ENCODE measurements at places on chromosomes 16 and 17. TPM values are rescaled to one million over a fixed set of nuclear protein-coding genes. Genes with fewer than 3 reads are reported as not detected.
A peak's percentile ranks its signal among the peaks of the same experiment; 100 is the strongest.

The HGS gene
- total RNA-seq, result 64.6 TPM

GRCh38 chr17:21815352-21816063, 123.2 kb downstream of the KCNJ18 start:
- H3K4me1 ChIP-seq, result no peaks in the 10 kb centered on the region
- no peak overlapping the region for H3K27ac ChIP-seq
- DNase-seq, result no peak
- no peaks in the 10 kb centered on the region for H3K36me3 ChIP-seq
- H3K4me3 ChIP-seq, result no peak overlapping the region

GRCh38 chr16:77589071-77589765, 133.1 kb upstream of the NUDT7 start:
- no peak overlapping the region for H3K4me3 ChIP-seq
- H3K36me3 ChIP-seq, result no peaks in the 10 kb centered on the region
- no peaks in the 10 kb centered on the region for H3K27me3 ChIP-seq
- H3K4me1 ChIP-seq, result no peaks in the 10 kb centered on the region
- H3K27ac ChIP-seq, result no peak overlapping the region

DNA sequence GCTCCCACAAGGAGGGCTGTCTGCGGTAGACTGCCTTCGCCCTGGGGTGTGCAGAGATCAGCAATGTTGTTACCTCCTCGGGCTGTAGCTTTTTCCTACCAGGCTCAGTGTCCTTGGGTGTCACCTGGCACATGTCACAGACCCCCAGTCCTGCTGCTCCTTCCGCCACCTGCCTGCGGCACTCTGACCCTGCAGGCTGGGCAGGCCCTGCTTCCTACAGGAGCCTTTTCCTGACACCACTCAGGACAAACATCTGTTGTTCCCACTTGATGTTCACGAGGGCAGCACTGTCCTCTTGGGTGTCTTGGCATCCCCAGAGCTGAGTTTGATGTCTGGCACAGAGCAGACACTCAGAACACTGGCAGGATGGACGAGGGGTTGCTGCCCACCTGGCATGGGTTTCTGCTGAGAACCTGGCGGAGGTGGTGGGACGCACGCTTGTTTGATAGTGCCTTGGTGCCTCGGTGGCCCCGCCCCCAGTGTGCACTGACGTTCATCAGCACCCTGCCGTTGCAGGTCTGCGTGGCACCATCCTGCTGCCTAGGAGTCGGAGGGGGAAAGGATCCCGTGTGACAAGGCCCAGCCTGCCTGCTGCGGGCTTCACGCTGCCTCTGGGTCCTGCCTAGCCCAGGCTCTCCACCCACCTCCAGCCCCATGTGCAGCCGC, 26.7 kb upstream of the NUDT16L1 start:
- H3K4me1 ChIP-seq, result peaks cover 3% of the 10 kb centered on the region
- no peaks in the 10 kb centered on the region for H3K27me3 ChIP-seq
- H3K27ac ChIP-seq, result no peak overlapping the region
- no peak overlapping the region for H3K4me3 ChIP-seq
- no peak for DNase-seq

The TNFRSF17 gene
- 0.44 TPM for total RNA-seq

The TBC1D3C gene
- total RNA-seq, result not detected

The KRTAP1-1 gene
- not detected for total RNA-seq

DNA sequence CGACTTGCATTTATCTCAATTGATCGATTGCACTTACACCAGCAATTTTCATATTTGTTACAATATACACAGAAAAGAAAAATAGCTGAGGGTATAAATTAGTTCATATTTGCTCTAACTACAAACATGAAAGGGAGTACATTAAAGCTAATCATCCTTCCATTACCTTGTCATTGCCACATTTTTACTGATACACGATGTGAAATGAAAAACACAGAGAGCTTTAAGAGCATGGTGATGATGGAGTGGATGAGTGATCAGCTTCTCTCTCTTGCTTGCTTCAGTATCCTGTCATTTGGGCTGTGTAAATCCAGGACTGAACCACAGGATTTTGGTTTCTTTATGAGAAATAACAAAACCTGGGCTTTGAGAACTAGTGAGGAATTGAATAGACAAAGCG, 1207.5 kb upstream of the GOT2 start:
- H3K4me3 ChIP-seq, result no peak overlapping the region
- H3K27ac ChIP-seq, result no peak overlapping the region
- no peak for DNase-seq
- H3K4me1 ChIP-seq, result no peaks in the 10 kb centered on the region

DNA sequence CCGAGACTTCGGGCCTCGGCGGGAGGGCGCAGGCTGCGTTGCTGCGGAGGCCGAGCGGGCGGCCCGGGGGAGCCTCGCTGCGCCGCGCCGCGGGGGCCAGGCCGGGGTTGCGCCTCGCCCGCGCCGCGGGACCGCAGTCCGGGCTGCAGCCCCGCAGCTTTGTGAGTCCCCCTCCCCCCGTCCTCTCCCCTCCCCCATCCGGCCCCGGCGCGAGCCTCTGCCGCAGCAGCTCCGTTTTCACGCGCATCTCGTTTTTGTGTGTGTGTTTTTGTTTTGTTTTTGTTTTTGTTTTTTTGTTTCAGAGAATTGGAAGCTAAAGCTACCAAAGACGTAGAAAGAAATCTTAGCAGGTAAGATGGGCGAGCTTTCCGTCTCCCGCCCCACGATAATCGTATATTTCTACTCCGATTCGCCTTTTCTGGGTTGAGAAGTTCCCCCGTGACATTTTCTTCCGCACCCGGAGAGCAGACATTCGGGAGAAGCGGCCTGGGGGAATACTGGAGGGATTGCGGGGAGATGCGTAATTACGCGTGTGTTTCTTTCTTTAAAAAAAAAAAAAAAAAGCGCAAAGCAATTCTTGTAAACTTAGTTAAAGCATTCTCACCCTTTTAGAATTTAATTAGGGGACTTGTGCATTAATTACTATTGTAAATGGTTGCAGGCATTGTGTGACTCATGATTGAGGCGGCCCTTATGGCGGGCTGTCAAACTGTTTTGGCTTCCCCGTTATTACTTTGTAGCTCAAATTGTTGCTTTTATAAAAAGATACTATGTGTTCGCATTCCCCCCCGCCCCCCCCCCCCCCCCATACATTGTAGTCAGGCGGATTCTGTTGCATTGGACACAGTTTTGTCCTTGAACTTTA, 732 bp downstream of the TNRC6A start:
- H3K27ac ChIP-seq, result peak overlapping the region; percentile 98
- no peak for DNase-seq
- H3K4me1 ChIP-seq, result peaks cover 23% of the 10 kb centered on the region
- H3K27me3 ChIP-seq, result no peaks in the 10 kb centered on the region
- peak overlapping the region; percentile 79 for H3K4me3 ChIP-seq

DNA sequence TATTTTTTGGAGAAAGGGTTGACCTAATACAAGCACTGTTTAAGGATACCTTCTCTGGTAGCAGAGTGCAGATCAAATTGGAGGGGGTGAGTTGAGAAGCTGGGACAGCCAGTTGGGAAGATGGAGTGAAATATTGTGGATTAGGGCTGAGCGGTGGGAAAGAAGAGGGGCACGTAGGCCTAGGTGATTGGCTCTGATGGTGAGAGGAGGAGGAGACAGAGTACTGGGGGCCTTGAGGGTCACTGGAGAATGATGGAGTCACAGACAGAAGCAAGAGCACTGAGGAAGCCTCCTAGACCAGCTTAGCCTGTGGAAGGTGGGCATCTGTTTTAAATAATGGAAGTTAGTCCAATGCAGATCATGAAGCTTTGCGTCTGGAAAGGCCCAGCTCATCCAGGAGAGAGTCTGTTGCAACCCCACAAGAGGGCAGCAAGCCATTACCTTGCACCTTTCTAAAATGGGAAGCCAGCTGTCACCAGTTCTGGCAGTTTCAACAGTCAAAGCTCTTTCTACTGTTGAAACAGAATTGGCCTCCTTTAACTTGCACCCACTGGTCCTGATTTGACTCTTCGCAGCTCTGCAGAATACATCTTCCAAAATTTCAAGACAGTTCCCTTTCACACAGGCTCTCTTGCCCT, 11.8 kb downstream of the SLC9A5 start:
- no peaks in the 10 kb centered on the region for H3K27me3 ChIP-seq
- H3K4me1 ChIP-seq, result no peaks in the 10 kb centered on the region
- no peaks in the 10 kb centered on the region for H3K36me3 ChIP-seq
- H3K27ac ChIP-seq, result no peak overlapping the region

The ZNF423 gene
- total RNA-seq, result 4.7 TPM

- H3K4me1 ChIP-seq, result peaks cover 19% of the 10 kb centered on the region
- H3K27me3 ChIP-seq, result no peaks in the 10 kb centered on the region
- H3K4me3 ChIP-seq, result peak overlapping the region; percentile 85
- H3K36me3 ChIP-seq, result no peaks in the 10 kb centered on the region
- peak; percentile 61 for DNase-seq
These were observed 569 bp downstream of the FLII start for GRCh38 chr17:18257982-18258355.

The JPH3 gene
- not detected for total RNA-seq

DNA sequence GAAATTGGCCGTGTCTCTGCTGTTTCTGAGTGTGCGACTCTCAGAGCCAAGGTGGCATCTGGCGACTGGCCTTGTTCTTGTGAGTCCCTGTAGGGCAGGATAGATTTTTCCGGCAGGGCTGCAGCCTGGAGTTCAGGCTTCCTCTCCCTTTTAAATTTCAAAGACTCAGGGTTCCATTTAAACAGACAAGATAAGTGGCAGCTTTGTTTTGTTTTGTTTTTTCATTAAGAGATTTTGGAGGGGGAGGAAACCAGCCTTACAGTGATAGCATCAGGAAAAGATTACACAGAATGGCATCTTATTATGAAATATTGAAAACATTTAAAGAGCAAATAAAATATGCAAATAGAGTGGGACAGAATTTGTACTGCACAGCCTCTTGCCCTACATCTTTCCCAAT, 151.3 kb downstream of the RPTOR start:
- no peaks in the 10 kb centered on the region for H3K27me3 ChIP-seq
- H3K4me3 ChIP-seq, result no peak overlapping the region
- DNase-seq, result no peak
- no peaks in the 10 kb centered on the region for H3K4me1 ChIP-seq

The SPN gene
- total RNA-seq, result 1.4 TPM

- H3K4me3 ChIP-seq, result no peak overlapping the region
- H3K4me1 ChIP-seq, result no peaks in the 10 kb centered on the region
- no peak for DNase-seq
- no peak overlapping the region for H3K27ac ChIP-seq
These were observed 23.1 kb downstream of the COPRS start for GRCh38 chr17:31835984-31836383.

The WFIKKN1 gene
- total RNA-seq, result 0.66 TPM

DNA sequence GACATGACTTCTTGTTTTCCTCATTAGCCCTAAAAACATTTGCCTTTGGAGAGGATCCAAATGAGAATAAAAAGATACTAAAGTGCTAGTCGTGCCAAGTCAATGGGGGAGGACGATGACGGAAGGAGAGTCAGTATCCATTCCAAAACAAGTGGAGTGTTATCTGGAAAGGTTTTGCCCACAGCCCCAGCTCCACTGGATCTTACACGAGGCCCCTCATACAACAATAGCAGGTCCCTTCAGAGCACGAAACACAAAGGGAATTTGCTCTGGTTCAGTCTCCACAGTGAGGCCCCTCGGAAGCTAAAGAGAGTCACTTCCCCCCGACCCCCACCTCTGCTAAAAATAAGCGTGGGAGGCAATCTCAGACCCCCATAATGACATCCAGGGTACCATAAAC, 496.9 kb upstream of the ZFHX3 start:
- H3K27me3 ChIP-seq, result peaks cover 47% of the 10 kb centered on the region
- H3K4me1 ChIP-seq, result no peaks in the 10 kb centered on the region
- no peaks in the 10 kb centered on the region for H3K36me3 ChIP-seq

The ABCA9 gene
- total RNA-seq, result 56.7 TPM

The SMIM36 gene
- not detected for total RNA-seq

GRCh38 chr17:81035521-81036196, 708 bp downstream of the BAIAP2 start:
- H3K36me3 ChIP-seq, result no peaks in the 10 kb centered on the region
- H3K4me1 ChIP-seq, result peaks cover 34% of the 10 kb centered on the region
- DNase-seq, result no peak
- H3K27ac ChIP-seq, result peak overlapping the region; percentile 80

DNA sequence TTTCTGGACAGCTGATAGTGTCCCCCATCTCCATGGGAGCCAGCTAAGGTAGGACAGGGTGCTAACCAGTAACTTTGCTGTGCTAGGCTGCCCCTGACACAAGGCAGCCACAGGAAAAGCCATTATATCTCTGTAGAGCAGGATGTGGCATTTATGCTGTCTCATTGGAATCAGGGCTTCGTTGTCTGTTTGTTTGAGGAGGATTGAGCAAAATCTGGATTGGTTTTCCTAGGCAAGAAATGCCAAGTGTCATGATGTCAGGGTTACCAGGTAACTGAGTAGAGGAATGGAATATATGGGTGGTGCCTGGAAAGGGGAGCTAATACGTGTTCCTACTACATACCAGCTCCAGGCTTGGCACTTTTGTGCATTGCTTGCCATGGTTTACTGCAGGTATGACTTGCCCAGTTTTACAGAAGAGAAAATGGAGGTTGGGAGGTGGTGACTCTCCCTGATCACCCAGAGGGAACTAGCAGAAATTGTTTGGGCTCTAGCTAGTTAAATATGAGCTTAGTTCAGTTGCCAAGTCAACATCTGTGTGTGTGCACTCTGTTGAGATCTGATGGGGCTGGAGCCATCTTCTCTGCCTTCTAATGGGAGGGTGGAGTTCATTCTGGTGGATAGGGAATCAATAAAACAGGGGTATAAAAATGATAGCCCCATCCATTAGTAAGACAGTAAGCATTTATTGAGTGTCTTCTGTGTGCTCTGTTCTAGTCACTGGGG, 33.9 kb downstream of the GNAO1 start:
- no peak for DNase-seq
- H3K4me1 ChIP-seq, result no peaks in the 10 kb centered on the region
- H3K4me3 ChIP-seq, result no peak overlapping the region
- H3K27me3 ChIP-seq, result no peaks in the 10 kb centered on the region
- H3K27ac ChIP-seq, result no peak overlapping the region
- H3K36me3 ChIP-seq, result no peaks in the 10 kb centered on the region

The KRTAP4-1 gene
- total RNA-seq, result not detected

The NLRC5 gene
- total RNA-seq, result 18.4 TPM

GRCh38 chr16:12659871-12660270, 143.8 kb downstream of the CPPED1 start:
- H3K4me1 ChIP-seq, result no peaks in the 10 kb centered on the region
- H3K36me3 ChIP-seq, result no peaks in the 10 kb centered on the region
- H3K4me3 ChIP-seq, result no peak overlapping the region
- no peak overlapping the region for H3K27ac ChIP-seq

DNA sequence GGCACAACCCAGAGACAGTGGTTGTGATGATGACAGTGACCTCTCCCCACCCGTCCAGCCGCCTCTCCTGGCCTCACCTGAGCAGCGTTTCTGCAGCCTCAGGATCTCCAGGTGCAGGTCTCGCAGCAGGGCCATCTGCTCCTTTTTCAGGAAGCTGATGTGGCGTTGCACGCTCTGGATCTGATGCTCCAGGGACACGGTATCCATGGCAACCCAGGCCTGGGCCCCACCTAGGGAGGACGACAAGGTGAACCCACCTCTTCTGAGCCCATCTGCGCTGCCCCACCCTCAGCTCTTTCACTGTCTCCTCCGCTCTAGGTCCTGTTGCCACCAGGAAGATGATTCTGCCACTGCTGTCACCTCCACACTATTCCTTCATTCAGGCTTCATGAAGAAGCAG, 14.5 kb downstream of the CCDC92B start:
- no peak for DNase-seq
- H3K27ac ChIP-seq, result no peak overlapping the region

GRCh38 chr17:42530952-42531454, 5.0 kb upstream of the NAGLU start:
- H3K27ac ChIP-seq, result peak overlapping the region; percentile 89
- DNase-seq, result no peak

The GTF3C1 gene
- total RNA-seq, result 31.2 TPM
